SJSA1 (cell line): ENCODE measurements at places on chromosomes 7 and 10. TPM values are rescaled to one million over a fixed set of nuclear protein-coding genes. Genes with fewer than 3 reads are reported as not detected.

Gene PMPCB
- total RNA-seq, result 52.0 and 66.1 TPM in 2 replicates

Gene SSC4D
- total RNA-seq, result 0.34 TPM in 1 of 2 replicates, not detected in the other

Gene ADCY1
- 0.05 TPM in 1 of 2 replicates, not detected in the other for total RNA-seq

Gene TMEM176A
- not detected in 2 replicates for total RNA-seq

Gene CAV2
- 130 and 204 TPM in 2 replicates for total RNA-seq

Gene SPDYE9
- not detected in 2 replicates for total RNA-seq
